ENCODE measurements at places on chromosomes 13 and 19.

GRCh38 chr19:16402041-16402440 lies 69.7 kb downstream of the EPS15L1 start:
- DNase-seq, result no peak

DNA sequence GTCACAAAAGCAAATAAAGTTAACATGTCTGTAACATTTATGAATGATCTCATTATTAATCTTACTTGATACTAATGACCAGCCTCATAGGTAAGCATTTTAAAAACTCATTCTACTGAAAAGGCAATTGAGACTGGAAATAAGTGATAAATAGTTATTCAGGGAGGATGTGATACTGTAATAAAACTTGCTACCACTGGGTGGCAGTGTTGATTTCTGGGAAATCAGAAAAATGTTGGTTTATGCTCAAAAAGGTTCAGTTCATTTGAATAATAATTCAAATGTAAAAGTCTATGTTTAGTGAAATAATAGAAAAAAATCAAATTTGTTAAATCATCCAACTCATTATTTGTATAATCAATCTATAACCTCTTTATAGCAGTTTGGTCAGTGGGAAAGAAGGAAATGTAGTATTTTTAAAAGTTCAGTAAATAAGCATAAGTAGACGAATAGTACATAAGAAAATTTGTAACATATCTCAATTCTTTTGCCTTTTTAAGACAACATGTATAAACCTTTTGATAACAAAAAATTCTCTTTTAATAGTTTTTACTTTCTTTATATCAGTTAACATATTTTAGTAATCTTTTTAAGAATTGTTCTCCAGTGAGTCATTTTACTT lies 9.6 kb downstream of the ABHD13 start:
- DNase-seq, result no peak

DNA sequence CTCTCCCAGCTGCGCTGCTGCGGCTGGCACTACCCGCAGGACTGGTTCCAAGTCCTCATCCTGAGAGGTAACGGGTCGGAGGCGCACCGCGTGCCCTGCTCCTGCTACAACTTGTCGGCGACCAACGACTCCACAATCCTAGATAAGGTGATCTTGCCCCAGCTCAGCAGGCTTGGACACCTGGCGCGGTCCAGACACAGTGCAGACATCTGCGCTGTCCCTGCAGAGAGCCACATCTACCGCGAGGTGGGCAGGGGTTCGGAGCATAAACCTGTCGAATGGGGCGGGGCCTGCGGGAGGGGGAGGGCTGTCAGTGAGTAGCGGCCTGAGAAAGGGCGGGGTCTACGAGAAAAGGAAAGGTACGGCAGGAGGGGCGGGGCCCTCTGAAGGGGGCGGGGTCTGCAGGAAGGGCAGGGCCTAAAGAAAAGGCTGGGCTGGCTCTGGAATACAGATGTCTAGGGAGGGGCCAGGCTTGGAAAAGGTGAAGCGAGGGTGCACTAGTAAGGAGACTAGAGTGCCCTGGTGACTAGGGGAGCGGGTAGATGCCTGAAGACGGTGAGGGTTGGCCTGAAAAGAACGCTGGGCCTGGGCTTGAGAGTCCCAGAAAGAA lies 3.6 kb downstream of the CD37 start:
- DNase-seq, result peak; percentile 100

DNA sequence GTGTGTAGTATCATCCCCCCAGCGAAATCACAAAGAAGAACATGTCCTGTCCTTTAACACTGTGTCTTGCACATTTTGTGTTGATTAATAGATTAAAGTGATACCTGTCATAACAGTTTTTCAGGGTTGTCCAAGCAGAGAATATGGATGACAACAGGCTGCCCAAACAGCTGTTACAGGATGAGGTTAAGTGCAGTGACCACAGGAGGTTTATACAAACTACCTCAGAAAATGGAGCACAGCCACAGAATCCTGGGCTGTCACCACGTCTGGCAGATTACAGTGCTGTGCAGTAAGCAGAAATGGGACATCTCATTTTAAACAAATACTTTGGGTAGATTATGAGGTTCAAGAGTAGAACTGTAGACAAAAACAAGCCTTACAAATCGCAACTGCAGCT lies 575.6 kb downstream of the DCT start:
- no peak for DNase-seq

- DNase-seq, result no peak
Measured at GRCh38 chr19:3387645-3388589, 21.5 kb downstream of the NFIC start.

GRCh38 chr13:51636349-51636890 lies 52.2 kb downstream of the WDFY2 start:
- no peak for DNase-seq

DNA sequence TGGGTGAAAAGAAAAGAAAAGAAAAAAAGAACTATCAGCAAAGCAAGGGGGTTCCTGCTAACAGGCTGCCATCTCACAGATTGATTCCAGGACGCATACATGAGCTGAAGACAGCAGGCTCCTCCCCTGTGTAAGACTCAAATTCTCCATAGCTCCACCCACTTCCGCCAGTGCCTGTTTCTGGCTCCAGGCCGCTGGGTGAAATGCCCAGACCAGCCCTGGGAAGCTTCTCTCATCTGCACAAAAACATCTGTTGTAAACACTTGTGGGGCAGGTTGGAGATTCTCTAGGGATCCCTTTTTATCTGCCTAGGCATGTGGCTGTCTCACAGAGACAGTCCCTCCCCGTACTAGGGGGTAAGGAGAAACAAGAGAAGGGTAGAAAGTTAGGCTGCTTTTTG lies 1054.4 kb upstream of the SPRY2 start:
- peak; percentile 58 for DNase-seq

GRCh38 chr13:111213964-111214726 lies 99.0 kb downstream of the ARHGEF7 start:
- DNase-seq, result no peak

DNA sequence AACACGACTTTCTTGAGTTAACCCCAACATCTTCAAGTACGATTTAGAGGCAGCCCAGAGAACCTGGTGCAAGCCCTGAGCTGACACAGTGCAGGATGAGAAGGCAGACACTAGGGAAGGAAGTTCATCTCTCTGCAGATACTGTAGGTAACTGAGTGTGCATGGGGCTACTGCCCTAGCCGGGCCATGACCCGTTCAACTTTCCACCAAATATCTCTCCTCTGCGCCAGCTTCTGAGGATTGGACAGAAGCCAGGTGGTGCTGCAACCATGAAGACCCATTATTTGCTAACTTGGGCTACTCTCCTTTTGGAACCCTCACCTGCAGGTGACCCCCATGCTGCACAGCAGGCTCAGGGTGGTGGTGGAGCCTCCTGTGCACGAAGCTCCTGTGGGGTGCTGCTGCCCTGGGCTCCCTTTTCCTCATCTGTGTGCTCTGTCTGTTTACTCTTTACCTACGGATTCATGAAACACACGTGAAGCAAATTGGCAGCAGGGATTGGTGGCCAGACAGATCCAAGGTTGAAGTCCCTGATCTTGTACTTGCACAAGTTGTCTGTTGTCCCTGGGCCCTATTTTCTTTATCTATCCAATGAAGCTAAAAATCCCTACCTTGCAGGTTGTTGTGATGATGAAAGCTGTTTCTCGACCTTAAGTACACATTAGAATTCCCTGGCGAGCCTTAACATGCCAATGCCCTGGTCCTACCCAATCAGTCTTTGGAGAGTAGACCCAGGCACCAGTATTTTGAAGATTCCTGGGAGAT lies 227.8 kb downstream of the LACC1 start:
- no peak for DNase-seq

GRCh38 chr19:8311461-8312260 lies 3.5 kb upstream of the CD320 start:
- peak; percentile 7 for DNase-seq

All from WTC11 (cell line).